H9 (cell line): ENCODE measurements at places on chromosomes 1 and 21. TPM values are rescaled to one million over a fixed set of nuclear protein-coding genes. Genes with fewer than 3 reads are reported as not detected.

Gene RNF2
- 75.3 and 77.0 TPM in 2 replicates for total RNA-seq

Gene DNASE2B
- not detected in 2 replicates for total RNA-seq

Gene CD101
- total RNA-seq: 1.5 and 1.8 TPM in 2 replicates

Gene CHIA
- total RNA-seq: not detected in 2 replicates

Gene SRGAP2B
- 19.5 and 23.5 TPM in 2 replicates for total RNA-seq
